ENCODE measurements at places on chromosomes 16 and 17. TPM values are rescaled to one million over a fixed set of nuclear protein-coding genes. Genes with fewer than 3 reads are reported as not detected.

DNA sequence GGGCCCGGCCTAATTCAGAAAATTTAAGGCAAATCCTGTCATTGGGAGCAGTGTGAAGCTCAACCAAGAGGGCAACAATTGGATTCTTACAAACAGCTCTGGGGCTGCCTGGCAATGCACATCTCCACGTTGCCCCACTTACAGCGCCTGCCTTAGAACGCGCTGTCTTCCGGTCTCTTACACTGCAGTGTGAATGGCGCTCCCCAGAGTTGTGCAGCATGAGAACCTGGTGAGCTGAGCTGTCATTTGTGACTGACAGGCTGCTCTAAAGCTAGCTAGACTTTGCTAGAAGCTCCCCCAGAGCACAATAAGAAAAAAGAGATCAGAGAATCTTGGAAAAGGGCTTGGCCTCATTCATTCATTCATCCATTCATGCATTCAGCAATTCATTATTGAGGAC, 64.5 kb upstream of the PLCG2 start:
- no peak for DNase-seq

GRCh38 chr17:67270416-67270815, 25.4 kb upstream of the HELZ start:
- DNase-seq = no peak

GRCh38 chr16:68884861-68885720, 41.8 kb downstream of the TANGO6 start:
- DNase-seq = no peak

DNA sequence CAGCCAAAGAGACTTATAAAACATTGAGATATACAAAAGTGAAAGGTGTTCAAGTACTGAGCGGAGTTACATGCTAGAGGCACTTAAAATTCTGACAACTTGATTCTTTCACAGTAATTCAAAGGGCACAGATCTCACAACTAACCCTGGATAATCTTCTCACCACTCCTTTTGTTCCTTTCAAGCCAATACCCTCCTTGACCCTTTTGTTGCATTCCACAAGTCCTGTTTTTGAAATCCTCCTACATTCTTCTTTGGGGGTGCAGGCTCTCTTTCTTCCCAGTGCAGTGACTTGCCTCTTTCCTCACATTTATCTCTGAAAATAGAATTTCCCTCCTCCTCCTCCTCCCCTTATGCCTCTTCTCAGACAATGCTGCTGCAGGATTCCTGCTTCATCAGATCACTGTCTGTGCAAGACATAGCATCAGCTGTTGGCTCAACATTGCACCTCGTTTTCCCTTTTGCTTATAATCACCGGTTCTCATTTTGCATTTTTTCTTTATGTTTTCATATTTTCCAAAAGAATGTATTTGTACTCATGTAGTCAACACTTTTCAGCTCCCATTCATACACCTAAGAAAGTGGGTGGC, 199.3 kb downstream of the CDH8 start:
- no peak for DNase-seq

DNA sequence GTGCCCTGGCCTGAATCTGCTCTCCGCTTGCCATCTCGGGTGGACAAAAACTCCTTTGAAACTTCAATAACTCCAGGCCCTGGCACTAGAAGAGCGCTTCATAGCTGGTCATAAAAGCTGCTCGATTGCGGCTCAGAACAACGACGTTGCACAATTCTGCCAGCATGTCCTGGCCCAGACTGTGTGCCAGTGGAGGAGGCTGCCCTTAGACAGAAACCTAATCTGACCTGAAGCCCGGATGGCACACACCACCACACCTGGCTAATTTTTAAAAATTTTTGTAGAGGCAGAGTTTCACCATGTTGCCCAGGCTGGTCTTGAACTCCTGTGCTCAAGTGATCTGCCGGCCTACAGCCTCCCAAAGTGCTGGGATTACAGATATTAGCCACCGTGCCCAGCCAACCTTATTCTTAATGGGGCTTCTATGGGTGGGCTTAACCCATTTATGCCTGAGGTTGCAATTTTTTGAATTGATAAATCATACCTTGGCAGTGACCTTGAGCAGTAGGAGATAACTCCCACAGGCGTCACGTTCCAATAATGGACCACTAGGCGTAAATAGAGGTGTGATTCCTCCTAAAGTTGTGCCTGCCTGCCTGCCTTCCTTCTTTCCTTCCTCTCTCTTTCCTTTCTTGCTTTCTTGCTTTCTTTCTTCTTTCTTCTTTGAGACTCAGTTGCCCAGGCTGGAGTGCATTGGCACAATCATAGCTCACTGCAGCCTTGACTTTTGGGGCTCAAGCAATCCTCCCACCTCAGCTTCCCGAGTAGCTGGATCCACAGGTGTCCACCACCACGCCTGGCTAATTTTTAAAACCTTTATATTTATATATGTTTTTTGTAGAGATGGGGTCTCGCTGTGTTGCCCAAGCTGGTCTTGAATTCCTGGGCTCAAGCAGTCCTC, 1.1 kb upstream of the PPL start:
- DNase-seq = no peak

DNA sequence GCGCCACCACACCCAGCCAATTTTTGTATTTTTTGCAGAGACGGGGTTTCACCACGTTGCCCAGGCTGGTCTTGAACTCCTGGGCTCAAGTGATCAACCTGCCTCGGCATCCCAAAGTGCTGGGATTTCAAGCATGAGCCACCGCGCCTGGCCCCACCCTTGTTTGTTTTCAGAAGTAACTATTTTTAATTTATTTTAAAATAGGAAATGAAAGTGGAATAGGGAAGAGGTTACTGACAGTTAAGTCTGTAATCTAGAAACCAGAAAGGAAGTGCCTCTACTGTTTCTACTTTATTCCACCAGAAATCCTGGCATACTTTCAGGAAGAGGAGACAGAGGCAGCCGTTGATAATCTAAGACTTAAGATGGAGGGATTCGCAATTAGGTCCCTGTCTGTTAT, 225.6 kb downstream of the TANC2 start:
- no peak for DNase-seq

DNA sequence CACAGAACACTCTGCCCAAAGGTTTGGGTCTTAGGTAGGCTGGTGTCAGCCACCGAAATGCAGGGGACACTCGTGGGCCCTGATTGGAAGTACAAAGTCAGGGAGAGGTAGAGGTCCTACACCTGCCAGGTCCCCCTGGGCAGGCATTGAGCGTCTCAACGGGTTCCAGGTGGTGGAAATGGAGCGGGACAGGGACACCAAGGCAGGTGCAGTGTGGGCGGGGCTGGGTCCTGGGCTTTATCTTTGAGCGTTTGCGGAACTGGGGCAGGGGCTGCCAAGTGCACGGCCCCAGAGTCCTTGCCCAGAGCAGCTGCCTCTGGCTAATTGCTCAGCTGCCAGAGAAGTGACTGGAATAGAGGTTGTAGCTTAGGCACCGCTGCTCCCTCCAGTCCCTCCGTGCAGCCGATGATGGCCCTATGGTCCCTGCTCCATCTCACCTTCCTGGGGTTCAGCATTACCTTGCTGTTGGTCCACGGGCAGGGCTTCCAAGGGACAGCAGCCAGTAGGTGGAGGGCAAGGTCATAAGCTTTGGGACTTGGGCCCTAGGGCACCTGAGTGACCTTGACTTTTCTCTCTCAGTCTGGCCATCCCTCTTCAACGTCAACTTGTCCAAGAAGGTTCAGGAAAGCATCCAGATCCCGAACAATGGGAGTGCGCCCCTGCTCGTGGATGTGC, at the start of gene ZACN:
ZACN (plus strand) TSS at position 323 of the 675 bp plus-strand sequence; CDS start at position 406, 83 bp downstream.
- DNase-seq = no peak

DNA sequence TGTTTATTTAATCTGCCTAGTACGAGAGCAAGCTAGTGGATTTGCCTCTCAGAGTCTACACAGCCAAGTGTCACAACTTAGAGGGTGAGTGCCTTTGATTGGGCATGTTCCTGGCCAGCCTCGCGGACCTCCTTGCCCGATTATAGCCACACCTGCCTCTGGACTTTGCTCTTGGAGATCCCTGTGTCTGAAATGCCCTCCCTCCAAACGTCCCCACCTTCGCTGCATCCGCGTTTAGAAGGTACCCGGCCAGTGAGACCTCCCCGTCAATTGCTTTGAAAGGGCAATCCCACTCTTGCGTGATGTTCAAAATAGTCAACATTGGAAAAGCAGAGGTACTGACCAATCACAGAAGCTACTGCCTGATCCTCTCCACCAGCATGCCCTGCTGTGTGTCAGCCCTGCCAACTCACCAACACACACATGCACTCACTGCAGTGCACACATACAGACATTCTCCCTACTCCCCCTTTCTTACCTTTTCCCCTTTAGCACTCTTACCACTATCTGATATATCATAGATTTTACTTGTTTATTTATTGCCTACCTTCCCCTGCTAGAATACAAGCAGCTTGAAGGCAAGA, 6.5 kb upstream of the SDK2 start:
- no peak for DNase-seq

- no peak for DNase-seq
These were observed 7.7 kb downstream of the MED9 start for GRCh38 chr17:17484451-17484899.

DNA sequence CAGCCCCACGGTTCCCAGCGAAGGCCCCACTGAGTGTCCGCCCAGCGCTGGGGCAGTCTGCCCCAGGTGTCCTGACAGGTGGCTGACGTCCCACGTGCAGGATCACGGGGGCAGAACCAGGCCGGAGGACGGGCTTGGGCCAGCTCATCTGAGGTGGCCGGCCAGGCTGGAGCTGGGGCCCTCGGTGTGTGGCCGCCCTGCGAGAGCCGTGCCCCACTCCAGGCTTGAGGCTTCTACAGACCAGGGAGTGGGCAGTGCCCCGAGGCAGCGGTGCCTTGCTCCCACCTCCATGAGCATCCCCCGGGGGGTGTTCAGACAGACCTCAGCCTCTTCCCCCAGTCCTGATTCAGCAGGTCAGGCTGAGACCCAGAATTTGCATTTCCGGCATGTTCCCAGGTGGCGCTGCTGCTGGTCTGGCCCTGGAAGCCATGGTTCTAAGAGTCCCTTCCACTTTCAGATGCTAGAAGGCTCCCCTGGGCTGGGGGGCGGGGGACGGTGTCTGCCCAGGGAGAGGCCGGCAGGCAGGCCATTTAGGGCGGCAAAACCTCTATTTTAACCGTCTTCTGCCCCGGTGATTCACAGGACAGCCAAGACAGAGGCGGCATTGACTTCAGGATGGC, 35.4 kb upstream of the PABPN1L start:
- DNase-seq = no peak

DNA sequence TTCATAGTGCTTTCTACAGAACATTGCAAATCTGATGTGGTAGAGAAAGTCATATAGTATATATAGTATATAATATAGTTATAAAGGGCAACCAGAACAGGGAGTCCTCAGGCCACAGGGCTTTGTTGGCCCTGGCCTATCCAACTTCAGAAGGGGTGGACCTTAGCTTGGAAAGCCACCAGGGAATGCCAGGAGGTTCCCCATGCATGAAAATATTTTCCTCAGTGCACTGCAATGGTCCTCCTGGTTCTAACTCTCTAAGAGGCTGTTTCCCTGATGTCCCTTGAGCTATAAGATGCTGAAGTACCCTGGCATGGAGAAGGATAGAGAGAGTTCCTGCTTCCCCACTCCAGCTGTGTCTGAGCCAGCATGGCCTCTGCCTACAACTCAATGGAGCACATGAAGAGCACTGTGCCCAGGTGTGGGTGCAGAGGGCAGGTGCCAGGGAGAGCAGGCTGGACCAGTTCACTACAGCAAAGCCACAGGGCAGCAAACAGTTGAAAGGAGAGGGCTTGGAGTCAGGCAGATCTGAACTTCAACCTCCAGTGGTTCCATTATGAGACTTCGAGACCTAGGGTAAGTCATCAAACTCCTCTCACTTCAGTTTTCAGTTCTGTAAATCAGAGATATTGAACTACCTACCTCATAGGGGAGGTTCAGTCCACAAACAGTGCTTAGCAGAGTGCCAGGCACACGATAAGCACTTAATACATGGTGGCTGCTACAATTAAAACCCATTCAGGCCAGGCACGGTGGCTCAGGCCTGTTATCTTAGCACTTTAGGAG, 183.1 kb downstream of the SALL1 start:
- no peak for DNase-seq

The OR3A3 gene
- total RNA-seq = not detected

DNA sequence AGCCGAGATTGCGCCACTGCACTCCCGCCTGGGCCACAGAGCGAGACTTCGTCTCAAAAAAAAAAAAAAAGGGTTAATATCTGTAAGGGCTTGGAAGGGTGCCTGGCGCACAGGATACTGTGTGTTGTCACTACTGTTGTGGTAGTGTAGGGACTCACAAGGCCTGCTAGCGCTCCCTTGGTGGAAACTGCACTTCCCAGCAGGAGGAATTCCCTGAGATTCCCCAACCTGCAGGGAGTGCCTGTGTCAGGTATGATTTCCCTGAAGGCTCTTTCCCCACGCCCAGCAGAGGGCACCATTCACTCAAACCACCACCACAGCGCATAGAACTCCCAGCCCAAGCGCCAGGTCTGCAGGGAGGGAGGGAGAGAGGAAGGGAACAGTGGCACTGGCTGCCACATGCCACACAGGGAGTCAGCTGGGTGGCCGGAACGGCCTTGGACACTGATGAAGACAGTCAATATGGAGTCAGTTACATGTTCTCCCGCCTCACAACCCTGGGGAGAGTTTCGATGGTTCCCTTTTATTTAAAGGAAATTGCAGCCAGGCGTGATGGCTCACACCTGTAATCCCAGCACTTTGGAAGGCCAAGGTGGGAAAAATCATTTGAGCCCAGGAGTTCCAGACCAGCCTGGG, 32.7 kb upstream of the CDH1 start:
- DNase-seq = peak; percentile 69

- DNase-seq = no peak
These were observed 8.3 kb downstream of the NKIRAS2 start for GRCh38 chr17:42027961-42028790.

- no peak for DNase-seq
These were observed 26.7 kb upstream of the PRM1 start for GRCh38 chr16:11307639-11308492.

- no peak for DNase-seq
These were observed 298.4 kb downstream of the MAP2K6 start for GRCh38 chr17:69712801-69713311.

- no peak for DNase-seq
These were observed 90.5 kb downstream of the ENGASE start for GRCh38 chr17:79164913-79165695.

GRCh38 chr16:52068447-52069074, 478.4 kb downstream of the TOX3 start:
- no peak for DNase-seq

The KRT27 gene
- not detected for total RNA-seq

- no peak for DNase-seq
These were observed 113.2 kb upstream of the MAF start for GRCh38 chr16:79713609-79714309.

DNA sequence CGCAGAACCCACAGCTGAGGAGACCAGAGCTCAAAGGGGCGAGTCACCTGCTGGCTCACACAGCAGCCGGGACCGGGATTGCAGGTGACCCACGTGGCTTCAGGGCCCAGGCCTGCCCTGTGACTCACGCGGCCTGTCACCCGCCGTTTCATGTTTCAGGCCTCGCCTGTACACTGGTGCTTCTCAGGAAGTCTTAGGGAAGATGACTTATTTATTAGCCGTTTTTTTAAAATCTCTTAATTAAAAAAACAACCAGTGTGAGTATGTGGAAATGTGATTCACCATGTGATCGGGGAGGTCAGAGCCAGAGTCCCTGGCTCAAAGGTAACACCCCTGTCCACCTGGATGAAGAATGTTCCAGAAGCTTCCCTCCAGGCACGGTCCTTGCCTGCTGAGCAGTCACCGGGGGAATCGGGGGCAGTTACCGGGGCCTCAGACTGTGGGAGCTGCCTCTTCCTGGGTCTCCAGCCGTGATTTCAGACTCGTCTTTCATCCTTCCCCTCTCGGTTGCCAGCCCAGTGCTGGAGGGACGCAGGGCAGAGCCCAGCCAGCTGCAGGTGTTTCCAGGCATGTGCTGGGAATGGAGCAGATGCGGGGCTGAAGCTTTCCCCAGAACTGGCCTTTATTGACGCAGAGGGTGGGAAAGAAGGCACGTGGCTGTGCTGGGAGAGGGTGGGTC, 49.3 kb downstream of the CMIP start:
- no peak for DNase-seq

Data from activated CD4-positive, alpha-beta T cell treated with anti-CD3 and anti-CD28 coated beads, Interleukin-2, amount 10 ng/mL, durations not matched to agents 7 days and 5 days (primary cell).